ENCODE measurements at places on chromosomes 6 and 20.

DNA sequence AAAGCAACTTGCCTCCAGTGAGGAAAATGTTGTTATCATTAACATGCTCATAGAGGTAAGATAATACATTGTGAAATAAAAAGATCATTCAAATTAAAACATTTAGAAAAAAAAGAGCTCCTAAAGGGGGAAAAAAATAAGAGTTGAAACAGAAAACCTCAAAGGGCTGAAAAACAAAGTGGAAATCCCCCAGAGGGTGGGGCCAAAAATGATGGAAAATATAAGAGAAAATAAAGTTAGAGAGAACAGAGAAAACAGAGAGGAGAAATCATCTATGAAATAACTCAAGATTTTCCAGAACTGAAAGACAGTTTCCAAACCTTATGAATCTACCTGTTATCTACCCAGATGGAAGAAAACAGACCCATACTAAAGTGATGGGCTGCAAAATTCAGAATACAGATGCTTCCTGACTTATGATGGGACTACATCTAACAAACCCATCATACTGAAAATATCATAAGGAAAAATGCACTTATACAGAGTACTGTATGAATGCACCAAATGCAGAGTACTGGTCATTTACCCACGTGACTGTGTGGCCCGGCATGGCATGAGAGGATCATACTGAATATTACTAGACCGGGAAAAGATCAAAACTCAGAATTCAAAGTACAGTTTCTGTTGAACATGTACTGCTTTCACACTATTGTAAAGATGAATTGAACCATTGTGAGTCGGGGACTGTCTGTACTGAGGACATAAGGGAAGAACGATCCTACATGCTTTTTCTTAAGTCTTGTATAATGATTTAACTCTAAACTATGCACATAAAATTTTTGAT, 4.0 kb downstream of the ZBTB24 start:
- peak; percentile 52 for DNase-seq

DNA sequence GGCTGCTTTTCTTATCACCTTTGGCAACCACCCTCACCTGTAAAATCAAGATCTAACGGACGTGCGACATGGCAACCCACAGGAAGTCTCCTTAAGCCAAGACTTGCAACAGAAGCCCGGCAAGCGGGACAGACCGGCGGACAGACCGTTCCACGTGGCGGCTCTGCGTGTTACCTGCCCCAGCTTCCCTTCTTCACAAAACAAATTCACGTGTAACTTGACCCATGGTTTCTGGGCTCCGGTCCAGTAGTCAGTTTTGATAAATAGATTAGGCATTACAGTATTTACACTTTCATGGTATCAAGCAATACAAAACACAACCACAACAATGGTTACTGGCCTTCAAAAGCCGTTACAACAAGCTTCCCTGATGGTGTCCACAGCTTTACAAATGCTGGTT, 133.8 kb downstream of the PRND start:
- no peak for DNase-seq

DNA sequence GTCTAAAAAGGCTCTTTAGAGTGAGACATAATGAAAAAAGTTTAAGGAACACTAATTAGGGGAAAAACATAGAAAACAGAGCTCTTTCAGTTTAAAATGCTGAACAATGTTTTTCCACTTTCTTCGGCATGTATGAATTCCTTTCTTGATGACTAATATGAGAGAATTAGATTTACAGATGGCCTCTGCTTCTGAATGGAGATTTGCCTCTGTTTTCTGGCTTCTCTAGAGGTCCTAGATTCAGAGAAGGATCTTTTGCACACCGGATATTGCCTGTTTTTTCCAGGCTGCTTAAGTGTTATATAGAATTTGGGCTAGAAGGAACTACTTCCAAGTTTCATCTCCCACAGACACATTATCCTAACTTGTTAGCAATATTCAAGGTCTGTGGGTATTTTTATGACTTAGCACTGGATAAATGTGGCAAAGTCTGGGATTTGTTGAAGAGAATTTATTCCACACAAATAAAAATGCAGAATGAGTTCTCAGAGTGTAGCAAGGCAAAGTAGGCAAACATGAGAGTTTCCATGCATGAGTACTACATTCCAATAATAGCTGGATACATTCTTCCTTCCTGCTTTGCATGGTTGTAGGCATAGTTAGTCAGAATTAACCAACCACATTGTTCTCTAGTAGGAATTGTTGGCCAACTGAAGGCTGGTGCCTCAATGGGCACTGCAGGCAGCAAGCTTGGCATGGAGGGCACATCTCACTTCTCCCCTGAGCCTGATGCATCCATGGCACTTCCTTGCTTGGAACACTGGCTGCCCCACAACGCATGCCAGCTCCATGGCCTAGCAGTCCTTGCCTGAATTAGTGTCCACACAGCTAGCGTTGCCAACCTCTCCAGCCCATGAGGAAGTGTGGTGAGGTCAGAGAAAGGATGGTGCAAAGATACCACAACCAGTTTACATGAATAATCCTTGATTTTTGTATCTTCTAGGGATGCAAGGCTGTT, 224.2 kb downstream of the CLIC5 start:
- DNase-seq, result no peak

GRCh38 chr6:153553627-153554026, 422.5 kb upstream of the RGS17 start:
- no peak for DNase-seq

DNA sequence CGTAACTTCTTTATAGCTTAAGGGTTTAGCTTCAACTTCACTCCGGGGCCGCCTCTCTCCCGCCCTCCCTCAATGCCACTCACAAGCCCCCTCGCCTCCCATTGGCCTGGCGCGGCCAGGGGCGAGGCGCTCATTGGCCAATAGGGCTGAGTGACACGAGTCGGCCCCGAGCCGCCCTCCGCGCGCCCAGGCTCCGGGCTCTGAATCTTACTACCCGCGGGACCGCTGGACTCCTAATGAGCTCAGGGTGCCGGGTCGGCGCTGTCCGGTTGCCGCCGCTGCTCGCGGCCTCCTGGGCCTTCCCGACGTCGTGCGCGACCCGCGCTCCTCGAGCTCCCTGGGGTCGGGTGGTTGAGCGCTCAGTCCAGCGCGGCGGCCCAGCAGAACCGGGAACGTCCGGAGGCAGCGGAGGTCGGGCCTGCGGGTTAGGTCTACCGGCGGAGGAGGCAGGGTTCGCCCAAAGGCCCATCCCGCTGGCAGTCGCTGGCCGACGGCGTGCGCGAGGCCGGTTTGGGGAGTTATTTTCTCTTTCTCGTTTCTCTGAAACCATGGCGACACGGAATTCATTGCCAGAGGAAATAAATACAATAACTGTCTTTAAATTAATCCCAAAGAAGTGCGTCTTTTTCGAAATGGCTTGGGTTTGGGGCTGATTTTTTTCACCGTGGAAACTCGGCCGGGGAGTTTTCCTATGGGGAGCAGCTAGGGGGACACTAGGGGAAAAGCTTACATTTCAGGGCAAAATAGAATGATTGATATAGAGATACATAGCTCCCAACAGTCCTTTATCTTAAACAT, at the start of gene SIM1:
SIM1 (minus strand) TSS at position 19 of the 798 bp plus-strand sequence. CDS start 1,453 bp downstream, outside the sequence.
- DNase-seq, result no peak
